ENCODE measurements at places on chromosomes 5 and 9.
A peak's percentile ranks its signal among the peaks of the same experiment; 100 is the strongest.

GRCh38 chr5:91311697-91312501 lies 71.2 kb downstream of the ARRDC3 start:
- peak; percentile 50 for DNase-seq

DNA sequence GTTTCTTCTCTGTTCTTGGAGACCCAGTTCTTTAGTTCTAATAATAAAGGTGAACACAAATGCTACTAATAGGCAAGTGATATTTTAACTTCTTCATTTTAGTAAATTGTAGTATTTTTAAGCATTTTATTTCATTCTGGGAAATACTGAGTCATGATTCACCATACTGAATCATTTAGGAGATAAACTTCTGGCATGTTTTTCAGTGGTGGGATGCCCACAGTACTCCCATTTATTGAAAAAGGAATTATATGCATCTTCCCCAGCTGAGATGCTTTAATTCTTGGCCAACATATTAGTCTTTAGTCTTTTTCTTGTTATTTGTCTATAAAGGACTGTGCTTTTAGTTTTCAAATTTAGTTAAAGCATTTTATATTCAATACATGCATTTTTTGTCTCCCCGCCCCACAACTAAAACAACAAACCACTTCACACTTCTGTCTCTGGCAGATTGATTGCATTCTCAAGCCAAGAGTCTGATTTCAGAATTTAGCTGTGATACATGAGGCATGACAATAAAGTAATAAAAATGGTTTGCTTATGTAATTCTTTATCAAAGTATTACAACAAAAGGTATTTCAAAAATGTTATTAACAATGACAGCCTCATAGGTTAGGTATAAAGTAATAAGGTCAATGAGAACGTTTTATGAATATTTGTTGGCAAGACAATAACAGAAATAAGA lies 125.2 kb upstream of the CDH18 start:
- no peak for DNase-seq

- DNase-seq = no peak
Observed at GRCh38 chr5:172634106-172634899, 6.8 kb upstream of the NEURL1B start.

- DNase-seq = no peak
Observed at GRCh38 chr9:128099231-128099931, 28.1 kb downstream of the PTGES2 start.

DNA sequence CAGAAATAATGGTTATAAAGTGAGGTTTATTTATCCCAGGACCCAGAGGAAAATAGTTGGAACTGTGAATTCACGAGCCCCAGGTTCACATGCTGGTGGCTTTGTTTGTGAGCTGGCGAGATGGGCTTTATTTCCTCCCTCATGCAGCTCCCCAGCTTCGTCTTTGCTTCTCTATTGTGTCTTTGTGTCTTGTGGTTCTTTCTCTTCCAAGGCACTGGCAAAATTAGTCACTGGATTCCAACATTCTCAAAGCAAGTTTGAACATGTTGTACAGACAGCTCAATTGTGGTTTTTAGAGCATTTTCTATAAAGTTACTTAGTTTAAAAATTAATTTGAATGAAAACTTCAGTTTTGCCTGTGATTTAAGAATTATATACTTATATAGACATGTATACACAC lies 7.2 kb downstream of the NDUFS6 start:
- DNase-seq = no peak

DNA sequence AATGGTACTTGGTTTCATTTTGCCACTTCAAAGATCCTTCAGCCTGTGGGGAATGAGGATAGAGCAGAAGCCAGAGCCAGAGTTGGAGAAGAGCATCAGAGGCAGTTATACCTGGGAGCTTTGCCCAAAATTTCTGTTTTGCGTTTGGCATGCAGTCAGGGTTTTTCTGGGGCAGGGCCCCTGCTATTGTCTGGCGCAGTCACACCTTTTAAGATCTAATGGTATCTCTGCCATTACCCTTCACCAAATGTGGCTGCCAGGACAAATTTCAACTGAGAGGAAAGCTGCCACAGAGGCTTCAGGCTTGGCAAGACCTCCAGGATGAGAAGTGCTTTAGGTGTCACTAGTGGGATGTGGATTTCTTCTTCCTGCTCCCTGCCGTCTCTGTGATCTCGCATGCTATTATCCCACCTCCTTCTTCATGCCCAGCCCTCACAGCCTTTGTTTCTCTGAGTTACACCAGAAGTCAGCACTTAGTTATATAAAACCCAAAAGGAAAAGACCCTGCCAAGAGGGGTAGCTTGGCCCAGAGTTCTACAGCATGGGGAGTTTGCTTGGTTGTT lies 357.0 kb downstream of the TLE4 start:
- no peak for DNase-seq

DNA sequence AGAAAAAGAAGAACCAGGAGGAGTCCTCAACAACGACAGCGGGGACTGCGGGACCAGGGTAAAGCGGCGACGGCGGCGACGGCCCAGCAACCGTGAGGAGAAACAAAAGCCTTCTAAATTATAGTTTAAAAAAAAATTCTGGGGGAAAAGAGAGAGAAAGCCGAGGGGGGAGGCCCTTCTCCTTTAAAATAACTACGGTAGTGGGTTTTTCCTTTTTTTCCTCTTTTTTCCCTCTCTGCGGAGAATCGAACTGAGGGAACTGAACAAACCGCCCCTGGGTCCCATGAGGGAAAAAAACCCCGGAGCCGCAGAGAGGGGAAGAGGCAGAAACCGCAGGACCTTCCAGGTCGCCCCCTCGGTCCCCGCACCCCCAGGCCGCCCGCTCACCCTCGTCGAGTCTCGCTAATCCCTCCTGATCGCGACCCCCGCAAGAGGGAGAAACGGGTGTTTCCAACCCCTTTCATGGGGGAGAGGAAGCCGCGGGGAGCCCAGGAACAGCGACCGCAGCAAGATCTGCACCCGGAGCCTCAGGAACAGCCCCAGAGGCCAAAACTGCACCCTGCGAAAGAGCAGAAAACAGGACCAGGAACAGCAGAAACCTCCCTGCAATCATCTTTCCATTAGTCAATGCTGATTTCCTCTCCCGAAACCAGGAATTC lies 453 bp downstream of the CPEB4 start:
- DNase-seq = no peak

DNA sequence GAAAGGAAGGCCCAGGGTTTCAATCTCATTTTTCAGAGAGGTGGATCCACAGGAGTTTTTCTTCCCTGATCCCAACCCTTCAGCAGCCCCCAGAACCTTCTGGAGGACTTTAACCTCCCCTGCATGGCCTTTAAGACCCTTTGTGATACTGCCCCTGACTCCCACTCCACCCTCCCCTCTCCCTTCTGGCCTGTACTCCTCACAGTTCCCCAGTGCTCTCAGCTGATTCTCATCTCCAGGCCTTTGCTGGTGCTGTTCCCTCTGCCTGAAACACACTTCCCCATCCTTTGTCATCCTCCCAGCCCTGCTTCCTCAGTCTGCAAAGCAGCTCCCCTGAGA lies 18.5 kb downstream of the NEURL1B start:
- no peak for DNase-seq

DNA sequence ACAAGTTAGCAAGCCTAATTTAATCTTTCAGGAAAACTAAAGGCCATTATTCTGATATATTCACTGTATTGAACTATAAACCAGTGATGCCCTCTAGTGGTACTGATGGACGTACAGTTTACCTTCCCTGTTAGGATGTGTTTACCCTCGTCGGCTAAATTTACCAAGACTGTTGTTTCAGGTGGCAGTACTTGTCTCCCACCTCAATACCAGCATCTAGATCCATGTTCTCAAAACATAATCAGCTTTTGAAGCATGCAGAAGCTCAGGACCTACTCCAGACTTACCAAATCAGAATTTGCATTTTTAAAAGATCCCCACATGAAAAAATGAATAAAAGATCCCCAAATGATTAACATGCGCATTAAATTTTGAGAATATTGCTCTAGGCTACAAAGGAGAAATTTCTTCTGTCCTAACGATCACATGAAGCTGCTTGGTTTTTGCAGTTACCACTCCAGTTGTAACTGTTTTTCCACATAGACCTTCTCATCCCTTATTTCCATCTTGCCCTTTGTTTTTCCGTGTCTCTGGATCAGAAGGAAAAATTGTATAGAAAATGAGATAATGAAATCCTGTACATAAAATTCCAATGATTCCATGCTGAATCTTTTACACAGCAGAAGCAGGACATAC lies 3.2 kb upstream of the BAAT start:
- DNase-seq = no peak

DNA sequence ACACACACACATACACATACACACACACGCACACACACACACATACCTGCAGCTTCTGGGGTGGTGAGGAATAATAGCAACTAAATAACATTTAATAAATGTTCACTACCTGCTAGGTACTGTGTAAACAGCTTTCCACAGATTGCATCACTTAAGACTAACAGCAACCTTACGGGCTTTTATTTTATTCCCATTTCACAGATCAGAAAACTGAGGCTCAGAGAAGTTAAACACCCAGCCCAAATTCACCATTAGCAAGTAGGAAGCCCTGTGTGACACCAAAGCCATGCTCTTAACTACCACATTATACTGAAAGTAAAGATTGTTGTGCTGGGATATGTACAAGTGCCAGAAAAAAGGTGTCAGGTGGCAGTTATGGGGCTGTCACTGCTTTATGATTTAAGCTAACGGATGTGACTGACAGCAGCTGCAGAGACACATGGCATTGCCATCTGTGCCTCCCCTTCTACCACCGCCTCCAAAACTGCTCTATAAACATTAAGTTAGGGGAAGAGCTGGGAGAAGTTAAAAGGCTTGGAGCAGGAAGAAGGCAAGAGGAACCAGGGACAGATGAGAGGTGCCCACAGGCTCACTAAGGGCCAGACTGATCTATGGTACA lies 13.6 kb downstream of the MTMR12 start:
- DNase-seq = no peak

DNA sequence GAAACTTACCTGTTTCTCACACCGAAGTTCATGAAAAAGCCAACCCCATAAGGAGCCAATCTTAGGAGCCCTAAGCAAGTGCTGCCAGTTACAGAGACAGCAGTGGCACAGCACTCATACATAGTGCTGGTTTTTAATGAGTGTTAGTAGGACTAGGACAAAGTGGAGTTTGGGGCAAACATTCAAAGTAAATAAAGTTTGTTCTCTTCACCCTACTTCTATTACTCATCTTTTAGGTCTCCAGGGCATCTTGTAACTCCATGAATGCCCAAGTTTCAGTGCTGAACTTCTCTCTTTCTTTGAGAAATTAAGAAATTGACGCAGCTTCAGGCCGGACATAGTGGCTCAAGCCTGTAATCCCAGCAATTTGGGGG lies 584.7 kb downstream of the EBF1 start:
- DNase-seq = no peak

GRCh38 chr9:89168901-89169813 lies 9.5 kb downstream of the SHC3 start:
- DNase-seq = no peak

DNA sequence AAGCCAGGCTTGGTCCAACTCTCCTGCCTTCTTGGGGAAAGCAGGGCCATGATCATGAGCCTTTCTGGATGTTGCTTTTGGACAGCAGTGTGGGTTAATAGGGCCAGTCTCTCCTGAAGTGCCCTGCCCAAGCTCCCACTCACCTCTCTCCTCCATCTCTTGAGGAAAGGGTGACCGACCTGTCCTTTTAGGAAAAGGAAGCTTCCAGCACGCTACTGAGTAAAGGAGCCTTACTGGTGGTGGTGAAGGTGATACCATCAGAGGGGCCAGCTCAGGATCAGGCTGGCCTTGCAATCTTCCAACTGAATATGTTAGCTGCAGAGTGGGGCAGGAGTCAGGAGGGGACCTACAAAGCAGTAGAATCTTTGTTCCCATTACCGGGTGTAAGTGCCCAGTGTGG lies 2.2 kb upstream of the RGS3 start:
- no peak for DNase-seq

DNA sequence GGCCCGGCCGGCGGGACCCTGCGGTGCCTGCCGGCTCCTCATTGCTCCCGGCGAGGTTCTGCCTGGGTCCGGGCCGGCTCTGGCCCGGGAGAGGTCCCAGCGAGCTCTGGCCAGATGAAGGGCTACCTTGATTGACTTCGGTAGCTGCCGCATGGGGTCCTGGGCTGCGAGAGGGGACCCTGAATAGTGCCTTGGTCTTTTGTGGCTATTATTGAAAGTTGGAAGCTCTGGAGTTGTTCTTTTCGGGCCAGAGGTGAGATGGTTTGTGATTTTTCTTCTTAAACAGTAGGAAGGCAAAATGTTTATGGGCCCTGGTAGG lies 635 bp downstream of the NAA35 start:
- DNase-seq = no peak

DNA sequence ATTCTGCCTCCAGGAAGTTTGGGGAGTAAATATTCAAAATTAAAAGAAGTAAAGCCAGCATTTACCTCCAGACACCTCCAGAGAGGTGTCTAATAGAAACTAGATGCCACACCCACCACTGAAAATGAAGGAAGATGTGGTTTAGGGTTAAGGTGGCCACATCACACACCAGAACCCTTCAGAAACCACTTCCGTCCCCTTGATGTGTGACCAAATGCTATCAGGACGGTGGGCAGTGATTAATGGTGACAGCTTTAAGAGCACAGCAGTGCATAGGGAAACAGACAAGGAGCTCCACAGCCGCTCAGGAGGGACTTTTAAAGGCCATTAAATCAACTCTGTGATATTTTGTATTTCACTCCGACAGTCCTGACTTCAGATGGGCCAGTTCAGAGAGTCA lies 295.2 kb downstream of the BRINP1 start:
- no peak for DNase-seq

- no peak for DNase-seq
Observed at GRCh38 chr9:569296-569695, 272.2 kb upstream of the DMRT1 start.

- DNase-seq = no peak
Observed at GRCh38 chr9:114742947-114743346, 61.0 kb upstream of the TEX48 start.

DNA sequence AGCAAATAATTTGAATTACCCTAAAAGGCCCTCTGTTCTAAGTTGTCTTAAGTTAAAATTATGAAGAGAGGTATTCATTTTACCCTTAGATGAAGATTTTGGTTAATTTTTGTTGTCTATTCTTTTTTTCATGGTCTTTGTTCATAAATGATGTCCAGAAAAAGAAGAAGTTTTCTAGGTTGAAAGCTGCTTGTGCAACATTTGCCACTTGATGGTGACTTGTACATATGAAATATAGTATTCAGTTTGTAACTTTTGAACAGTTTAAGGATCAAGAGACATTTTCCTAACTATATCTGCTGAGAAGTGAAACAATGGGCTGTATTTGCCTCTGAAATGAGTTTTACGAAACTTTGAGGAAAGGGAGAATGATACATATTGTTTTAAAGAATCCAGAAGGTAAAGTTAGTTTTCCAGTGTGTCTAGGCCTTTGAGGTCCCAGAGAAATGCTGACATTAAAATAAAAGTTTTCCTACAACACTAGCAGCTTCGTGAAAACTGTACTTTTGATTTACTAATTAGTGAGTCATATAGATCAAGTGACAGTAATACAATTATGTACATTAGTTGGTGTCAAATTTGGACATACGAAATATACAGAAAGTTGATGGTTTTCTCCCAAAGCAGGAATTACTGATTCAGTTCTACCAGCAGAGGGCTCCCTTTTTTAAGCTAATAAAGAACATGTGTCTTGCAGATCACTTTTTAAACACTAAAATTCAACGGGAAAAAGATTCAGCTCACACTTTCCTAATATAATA lies 70.5 kb downstream of the PIK3R1 start:
- no peak for DNase-seq

GRCh38 chr5:59923465-59923864 lies 29.9 kb upstream of the PDE4D start:
- DNase-seq = no peak

- DNase-seq = no peak
Observed at GRCh38 chr5:166726406-166726805, 1565.0 kb upstream of the WWC1 start.
